ENCODE measurements at places on chromosomes 5 and 9. TPM values are rescaled to one million over a fixed set of nuclear protein-coding genes. Genes with fewer than 3 reads are reported as not detected.

Gene PCDHGB4
- 6.0 TPM for total RNA-seq

Gene BTNL8
- 8.8 TPM for total RNA-seq

Gene ANKRD31
- total RNA-seq = 0.79 TPM

Gene QRFP
- not detected for total RNA-seq

Gene ACER2
- 10.4 TPM for total RNA-seq

Gene PAPPA
- 35.3 TPM for total RNA-seq

Gene BNC2
- total RNA-seq = 53.6 TPM

Gene IL9
- not detected for total RNA-seq

Gene NUDT12
- total RNA-seq = 7.0 TPM

Gene CBY3
- not detected for total RNA-seq

Gene SCGB3A2
- total RNA-seq = not detected

Gene ZNF622
- 27.2 TPM for total RNA-seq

Gene SLC34A3
- not detected for total RNA-seq

Gene TMEM174
- not detected for total RNA-seq
